Vagina (tissue), 2 donors: ENCODE measurements at places on chromosomes 5 and 9.

DNA sequence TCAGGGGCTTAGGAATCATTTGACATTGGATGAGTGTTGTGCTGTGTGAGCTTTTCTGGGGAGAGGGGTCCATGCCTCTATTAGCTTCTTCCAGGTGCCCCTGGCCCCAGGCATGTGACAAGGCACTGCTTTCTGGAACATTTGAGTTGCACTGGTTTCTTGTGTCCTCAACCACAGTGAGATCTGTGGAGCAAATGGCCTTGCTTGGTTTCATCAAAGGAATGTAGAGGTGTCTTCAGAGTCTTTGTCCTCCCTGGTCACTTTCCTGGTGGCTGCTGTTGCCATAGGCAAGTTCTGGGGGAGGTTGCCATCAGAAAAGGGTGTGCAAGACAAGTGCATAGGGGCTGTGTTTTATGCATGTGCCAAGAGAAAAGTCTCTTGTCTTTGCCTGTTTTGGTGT, 157.5 kb downstream of the MACROH2A1 start:
- peak; percentile 34 for DNase-seq

GRCh38 chr5:65190328-65191053, 291.2 kb downstream of the ADAMTS6 start:
- DNase-seq: no peak

DNA sequence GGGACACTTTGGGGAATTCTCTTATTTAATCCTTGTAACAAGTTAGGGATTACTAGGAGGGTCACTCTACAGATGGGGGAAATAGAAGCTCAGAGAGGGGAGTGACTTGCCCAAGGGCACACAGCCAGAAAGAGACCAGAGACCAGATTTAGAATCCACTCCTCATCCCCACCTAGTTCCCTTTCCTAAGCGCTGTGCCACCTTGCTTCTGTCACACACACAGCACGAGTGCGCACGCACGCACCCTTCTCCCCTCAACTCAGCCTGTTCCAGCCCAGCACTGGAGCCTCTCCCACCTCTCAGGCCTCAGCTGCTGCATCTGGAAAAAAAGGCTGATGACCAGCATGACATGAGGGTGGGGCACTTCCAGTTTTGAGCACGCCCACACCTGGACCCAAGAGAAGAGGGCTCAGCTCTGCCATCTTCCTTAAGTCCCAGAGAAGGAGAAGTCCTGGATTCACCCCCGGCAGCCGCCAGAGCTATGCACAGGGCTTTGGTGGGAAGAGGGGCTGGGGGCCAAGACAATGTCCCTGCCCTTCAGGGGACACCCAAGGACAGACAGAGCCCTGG, 18.5 kb downstream of the NR5A1 start:
- no peak for DNase-seq

GRCh38 chr5:134145779-134146581, 30.8 kb downstream of the SKP1 start:
- DNase-seq: peak; percentile 87

DNA sequence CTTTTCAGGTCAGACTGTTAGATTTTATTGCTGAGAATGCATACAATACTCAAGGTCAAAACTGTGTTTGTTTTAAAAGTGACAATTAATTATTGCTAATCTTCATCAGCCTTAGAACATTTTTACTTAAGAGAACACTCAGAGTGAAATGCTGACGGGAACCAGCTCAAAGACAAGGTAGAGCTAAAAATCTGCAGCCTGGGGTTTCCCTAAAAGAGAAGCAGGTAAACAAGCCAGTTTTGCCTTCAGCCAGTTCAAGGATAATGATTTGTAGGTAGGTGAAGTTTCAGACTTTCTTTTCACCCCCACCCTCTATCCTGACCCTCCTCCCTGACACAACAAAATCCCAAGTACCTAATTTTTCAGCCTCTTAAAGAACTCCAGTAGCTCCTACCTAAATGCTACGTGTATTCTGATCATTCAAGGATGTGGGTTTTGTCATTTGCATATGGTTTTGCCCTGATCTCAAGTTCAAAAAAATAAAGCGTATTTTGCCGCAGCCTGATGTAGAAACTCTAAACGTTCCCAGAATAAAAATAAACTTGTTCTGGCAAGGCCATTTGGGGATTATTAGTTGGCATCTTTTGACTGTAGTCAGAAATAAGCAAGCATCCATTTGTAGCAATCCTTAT, 407.2 kb downstream of the EFNA5 start:
- no peak for DNase-seq

- no peak for DNase-seq
These were observed 540.0 kb downstream of the KCTD16 start for GRCh38 chr5:144710637-144711036.

DNA sequence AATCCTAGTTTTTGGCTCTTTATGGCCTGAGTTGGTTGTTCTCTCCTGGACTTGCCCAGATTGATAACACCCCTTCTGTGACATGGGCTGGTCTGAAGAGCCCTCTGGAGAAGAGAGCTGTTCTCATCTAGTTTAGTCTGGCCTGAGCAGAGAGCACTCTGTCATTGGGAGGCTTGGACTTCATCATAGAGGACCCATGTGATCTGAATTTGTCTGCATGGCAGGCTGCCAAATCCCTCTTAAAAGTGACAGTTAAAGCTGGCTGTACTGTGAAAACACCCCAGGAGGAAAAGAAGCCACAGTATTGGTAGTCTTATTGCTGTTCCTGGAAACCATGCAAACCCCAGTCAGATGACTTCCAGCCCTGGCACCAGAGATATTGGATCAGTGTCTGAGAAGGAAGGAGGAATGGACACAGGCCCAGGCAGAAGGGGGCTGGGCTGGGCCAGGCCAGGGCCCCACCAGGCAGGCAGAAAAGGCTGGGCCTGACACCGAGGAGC, 3.7 kb upstream of the WDR31 start:
- no peak for DNase-seq

DNA sequence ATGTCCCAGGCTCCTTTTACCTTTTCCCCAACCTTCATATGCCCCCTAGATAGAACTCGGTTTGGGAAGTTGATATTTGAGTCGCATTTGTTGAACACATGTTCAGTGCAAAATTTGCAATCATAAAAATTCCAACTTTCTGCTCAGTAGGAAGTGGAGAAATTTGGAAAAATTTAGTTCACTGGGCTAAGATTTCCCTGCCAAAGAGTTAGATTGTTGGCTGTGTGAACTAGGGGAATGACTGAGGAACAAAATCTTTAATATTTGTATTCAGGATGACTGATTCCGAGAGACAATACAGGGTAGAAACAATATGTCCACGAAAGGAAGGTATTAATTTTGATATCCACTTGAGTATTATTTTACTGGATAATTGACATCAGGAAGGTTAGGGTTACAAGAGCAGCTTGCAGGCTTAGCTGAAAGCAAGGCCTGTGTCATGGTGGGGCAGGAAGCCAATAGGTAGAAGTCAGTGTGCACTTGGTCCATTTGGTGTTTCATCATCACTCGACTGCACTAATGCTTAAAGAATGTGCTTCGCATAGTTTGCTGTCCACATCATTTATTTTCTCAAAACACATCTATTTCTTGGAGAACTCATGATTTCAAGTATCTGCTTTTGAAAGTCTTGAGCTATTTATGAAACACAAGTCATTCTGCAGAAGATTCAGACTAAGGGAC, 59.4 kb upstream of the GNA14 start:
- no peak for DNase-seq

DNA sequence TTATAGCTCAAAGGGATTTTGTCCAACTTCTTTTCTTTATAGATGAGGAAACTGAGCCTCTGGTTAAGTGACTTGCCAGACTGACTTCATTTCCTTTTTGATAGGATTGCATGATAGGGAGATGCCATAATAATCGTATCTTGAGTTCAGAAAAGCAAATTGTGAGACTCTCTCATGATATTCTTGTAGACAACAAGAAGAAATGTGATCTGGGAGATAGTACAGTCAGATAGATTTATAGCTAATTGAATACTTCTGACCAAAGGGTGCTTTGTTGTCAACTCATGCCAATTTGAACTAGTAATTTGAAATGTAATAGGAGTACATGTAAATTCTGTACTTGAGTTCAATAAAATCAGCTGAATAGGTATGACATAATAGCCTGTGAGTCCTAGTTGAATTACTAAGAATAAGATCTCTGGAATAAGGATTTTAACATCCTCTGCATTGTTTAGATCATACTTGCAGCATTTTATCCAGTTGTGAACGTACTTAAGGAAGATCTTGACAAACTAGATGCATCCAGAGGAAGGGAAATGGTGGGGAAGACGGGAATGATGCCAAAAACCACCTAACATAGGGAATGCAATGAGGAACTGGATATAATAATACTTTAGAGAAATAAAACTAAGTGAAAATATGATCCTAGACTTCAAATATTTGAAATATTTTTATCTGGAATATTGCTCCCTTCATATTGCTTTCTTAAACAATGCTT, 25.5 kb downstream of the CWC27 start:
- DNase-seq: no peak

- no peak for DNase-seq
These were observed 93.5 kb upstream of the TNPO1 start for GRCh38 chr5:72722792-72723452.

DNA sequence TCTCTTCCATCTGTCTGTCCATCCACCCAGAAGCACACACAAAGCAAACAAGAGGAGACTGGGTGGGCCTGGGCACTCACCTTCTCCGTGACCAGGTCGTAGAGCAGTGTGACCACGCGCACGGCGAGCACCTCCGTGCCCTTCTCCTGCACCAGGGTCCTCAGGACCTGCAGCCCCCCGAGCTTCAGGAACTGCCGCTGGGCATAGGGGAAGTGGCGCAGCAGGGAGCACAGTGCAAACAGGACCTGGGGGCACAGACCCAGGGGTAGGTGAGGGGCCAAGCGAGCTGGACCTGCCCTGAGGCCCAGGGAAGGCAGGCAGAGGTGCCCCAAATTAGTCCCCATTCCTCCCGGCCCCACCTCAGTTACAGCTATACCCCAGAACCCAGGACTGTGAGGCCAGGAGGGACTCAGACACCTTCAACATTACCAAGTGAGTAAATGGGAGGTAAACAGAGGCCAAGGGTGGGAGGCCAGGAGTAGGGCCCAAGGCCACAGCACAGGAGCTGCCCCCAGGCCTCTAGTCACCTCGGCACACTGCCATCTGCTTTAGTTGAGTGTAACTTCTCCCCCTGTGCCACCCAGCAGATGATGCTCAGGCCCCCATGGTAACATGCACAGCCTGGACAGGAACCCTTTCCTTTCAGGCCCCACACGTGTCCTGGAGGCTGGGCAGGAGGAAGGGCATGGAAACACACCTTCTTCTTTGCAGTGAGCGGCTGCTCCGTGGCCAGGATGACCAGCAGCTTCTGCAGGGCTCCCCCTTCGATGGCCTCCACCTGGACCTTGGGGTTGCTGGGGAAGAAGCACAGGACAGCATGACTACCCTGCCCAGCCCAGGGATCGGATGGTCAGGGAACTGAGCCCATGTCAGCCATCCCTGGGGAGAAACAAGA, 76.2 kb upstream of the LRRTM2 start:
- DNase-seq: no peak

DNA sequence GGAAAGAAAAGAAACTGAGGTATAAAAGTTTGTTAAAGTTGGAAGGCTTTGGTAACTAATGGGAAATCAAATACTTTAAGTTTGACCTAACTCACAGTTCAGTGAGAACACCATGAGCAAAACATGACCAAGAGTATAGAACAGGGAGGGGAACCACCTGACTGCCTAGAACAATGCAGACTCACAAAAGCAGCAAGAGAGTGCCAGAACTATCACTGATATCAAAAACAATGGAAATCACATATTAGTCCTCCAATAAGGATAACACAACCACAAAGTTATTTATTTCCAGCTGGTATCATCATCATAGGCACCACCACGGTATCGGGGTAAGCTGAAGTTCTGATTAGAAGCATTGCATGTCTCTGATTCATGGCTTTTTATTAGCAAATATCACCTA, 77.5 kb downstream of the TRPM6 start:
- no peak for DNase-seq

DNA sequence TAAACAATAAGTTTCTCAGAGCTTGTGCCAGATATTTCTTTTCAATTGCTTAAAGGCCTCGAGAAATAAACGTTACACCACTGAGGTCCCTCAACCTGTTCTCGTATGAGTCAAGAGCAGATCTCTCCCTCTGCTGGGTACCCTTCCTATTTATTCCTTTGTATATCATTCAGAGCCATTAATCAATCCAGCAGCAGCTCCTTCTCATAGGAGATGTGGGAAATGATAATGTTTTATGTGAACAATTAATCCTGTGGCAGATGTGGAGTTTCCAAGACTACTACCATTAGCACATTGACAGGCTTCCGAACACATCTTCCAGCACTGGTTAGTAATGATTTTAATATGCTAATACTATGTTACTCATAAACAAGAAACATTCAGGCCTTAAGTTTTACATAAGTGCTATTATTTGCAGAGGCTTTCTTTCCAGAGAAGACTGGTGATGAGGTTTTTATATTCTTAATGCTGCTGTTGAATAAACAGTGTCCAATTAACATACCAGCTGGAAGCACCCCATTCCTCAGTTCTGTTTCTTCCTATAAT, 196.5 kb downstream of the ZNF608 start:
- no peak for DNase-seq

DNA sequence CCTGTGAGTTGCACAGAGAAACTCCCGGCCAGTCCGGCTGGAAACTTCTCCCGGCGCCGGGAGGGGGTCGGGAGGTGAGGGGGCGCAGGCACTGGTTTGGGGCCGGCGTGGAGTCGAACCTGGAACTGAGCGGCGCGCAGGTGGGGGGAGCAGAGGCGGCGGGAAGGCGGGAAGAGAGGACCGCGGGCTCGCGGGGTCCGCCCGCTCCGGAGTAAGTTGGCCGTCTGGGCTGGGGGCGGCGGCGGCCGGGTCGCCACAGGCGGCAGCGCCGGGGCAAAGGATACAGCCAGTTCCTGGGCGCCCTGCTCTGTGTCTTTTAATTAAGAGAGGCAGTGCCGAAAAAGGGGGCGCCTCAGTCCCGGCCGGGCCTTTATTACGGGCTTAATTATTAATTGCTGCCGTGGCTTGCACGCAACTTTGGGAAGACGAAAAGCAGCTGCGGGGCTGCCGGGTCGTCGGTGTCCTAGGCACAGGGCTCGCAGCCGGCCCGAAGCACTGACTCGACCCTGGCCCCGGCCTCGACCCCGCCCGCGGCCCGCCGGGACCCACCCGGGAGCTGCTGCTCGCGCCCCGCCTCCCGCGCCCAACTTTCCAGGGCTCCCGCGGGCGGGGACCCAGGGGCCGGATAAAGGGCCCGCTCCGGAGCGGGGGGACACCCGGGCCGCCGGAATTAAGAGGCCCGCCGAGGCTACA, 1.1 kb downstream of the NTNG2 start:
- DNase-seq: no peak

DNA sequence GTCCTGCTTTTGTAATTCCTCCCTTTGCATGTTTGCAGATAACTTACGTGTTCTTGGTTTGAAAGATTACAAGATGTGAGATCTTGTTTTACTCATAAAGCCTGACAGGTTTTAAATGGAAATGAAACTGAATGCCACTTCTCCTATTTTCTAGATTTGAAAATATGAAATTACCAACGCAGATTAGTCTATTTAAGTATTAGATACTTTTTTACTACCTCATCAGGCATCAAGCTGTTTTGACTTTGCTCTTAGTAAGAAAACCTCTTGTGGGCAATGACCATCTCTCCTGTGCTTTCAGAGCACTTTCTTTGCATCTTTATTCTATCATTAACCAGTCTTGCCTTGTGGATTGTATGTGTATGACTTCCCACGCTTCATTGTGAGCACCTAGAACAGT, 3.5 kb downstream of the DMXL1 start:
- DNase-seq: no peak

- no peak for DNase-seq
These were observed 132.2 kb upstream of the SPEF2 start for GRCh38 chr5:35485487-35485886.
